ENCODE measurements at places on chromosomes 1 and 21.
A peak's percentile ranks its signal among the peaks of the same experiment; 100 is the strongest.

DNA sequence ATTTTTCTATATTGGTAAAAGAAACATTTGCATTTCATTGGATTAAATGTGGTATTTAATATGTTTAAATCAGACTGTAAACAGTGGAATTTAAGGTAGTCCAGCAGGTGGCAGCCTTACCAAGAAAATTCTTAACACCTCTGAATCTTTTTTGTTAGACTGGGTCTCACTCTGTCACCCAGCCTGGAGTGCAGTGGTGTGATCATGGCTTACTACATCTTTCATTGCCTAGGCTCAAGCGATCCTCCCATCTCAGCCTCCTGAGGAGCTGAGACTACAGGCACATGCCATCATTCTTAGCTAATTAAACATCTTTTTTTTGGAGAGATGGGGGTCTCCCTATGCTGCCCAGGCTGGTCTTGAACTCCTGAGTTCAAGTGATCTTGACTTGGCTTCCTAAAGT lies 98.8 kb downstream of the RABGAP1L start:
- DNase-seq, result peak; percentile 55

- DNase-seq, result no peak
Observed at GRCh38 chr21:34186109-34186719, 112.8 kb downstream of the MRPS6 start.

- DNase-seq, result no peak
Observed at GRCh38 chr1:42935971-42936308, 22.7 kb downstream of the SLC2A1 start.

- no peak for DNase-seq
Observed at GRCh38 chr1:208161005-208161404, 83.2 kb downstream of the PLXNA2 start.

DNA sequence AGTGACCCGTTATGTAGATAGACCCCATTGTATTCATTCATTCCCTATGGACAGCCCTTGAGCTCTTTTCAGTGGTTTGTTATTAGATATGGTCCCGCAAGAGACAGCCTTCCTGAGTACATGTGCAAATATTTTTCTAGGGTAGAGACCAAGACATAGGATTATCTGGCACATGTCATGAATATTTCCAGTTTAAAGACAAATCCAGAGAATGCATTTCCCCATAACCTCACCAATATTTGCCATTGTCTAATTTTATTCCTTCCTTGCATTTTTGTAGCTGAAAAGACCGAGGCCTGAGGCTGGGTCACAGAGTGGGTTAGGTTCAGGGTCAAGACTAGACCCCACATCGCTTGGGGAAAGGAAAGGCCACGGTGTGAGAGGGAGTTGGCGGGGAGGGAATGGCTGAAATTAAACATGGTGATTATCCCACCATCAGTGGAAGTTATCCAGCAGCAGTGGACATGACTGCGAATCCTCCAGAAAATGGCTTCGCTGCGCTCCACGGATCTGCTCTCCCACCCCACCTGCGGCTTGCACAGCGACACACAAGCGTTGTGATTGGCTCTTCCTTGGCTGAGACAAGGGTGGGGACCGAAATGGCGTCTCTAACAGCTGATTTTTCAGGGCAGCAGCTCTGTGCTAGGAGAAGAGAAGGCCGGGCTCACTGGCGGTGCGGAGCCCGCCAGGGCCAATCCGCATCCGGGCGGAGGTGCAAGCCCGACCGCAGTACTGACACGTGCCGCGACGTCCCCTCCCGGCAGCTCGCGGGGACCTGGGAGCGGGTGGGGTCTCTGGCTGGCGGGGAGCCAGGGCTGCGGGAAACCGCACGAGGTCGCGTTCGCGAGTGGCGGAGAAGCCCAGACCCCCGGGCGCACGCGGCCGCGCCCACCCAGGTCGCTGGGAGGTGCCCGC lies 16.1 kb upstream of the STMN1 start:
- DNase-seq, result no peak

DNA sequence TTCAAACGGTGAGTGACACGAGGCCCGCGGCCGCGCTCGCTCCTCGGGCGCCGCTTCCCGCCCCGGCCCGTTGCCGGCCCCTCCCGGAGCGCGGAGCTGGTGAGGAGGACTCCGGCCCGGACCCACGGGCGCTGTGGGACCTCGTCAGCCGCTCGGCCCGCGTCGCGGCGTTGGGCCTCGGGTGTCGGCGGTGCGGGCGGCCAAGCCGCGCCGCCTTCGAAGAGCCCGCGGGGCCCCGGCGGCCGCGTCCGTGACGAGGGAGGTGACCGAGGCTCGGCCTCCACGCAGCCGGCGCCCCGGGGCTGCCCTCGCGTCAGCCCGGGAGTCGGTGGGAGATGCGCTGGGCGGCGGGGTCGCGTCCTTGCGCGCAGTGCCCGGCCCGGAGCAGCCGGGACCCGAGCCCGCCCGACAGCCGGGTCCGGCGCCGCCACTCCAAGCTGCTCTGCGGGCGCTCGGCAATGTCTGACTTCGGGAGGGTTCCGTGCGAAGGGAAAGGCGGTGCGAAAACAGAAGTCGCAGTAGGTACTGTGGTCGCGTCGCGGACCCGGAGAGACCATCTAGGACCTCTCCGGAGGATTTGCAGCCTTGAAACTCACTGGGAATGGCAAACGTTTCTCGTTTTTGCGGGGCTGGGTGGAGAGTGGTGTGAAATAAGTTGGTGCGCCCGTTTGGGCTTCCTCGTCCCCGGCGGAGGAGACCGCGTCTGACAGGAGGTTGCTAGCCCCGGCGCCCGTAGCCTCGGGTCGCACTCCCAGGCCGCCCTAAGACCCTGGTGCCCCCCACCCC lies 829 bp downstream of the SPEN start:
- DNase-seq, result no peak

DNA sequence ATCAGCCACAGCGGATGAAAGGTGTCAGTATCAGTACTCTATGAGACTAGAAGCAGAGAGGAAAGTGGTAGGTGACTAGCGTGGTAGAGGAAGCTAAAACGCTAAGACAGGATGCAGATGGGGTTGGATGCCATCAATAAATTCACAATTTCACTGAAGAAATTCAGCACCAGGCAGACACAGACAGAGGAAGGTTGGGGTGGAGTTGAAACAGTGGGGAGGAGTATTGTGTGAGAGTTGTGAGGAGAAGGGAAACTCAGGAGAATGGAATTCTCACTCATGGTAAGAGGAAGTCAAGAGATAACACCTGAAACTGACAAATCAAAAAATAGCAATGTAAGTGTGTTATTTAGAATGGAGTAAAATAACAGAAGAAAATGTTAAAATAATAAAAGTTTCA lies 208.5 kb upstream of the DAB1 start:
- DNase-seq, result no peak

GRCh38 chr1:78165816-78166215 lies 120.0 kb downstream of the GIPC2 start:
- no peak for DNase-seq

GRCh38 chr21:45151445-45152160 lies 77.2 kb downstream of the ADARB1 start:
- DNase-seq, result no peak

- DNase-seq, result no peak
Observed at GRCh38 chr1:183025010-183025337, 1.8 kb downstream of the LAMC1 start.

DNA sequence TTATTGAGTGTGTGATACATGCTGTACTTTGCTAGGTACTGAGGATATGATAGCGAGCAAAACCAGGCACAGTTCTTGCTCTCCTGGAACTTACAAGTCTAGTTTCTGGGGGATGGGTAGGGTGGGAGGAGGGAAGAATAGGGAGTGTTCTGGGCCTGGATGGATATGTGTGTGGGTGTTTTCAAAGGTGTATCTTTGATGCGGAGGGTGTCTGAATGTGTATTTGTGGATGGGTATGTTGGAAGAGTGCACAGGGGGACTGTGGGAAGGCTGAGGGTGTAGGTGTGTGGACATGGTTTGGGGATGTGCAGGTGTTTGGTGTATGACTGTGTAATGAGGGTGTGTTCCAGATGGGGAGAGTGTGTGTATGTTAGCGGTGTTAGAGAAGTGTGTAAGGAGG lies 4.5 kb upstream of the DPH2 start:
- DNase-seq, result no peak

- DNase-seq, result no peak
Observed at GRCh38 chr1:59266927-59267293, 30.0 kb upstream of the FGGY start.

DNA sequence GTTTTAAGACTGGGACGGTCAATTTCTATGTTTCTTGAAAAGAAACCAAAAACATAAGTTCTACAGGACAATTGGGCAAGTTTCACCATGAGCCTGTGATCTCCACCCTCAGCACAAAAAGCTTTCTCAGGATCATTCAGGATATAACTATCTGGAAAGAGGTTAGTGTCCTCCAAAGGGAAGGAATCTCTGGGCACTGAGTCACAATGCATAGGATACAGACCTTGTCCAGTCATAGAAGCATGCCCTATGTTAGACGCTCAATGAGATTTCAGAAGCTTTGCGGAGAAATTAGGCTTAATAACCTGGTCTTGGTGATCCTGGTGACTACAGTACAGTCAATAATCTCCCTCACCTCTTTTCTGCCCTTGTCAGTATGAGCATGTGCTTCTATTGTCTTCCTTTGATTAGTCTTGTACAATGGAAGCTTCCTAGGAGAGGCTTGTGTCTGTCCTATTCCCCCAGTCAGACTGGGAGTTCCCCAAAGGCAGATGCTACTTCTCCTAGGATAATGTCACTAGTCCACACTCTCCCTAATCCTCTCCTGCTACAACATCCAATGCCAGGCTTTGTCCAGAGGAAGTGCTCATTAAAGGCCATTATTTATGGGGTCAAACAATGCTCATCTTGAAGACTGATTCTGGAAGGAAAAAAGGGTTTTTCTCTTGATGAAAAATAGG lies 97.4 kb downstream of the KCNH1 start:
- DNase-seq, result no peak

GRCh38 chr1:226731257-226731893 lies 7.7 kb downstream of the ITPKB start:
- no peak for DNase-seq

- DNase-seq, result peak; percentile 48
Observed at GRCh38 chr21:34022627-34023335, 50.6 kb upstream of the MRPS6 start.

DNA sequence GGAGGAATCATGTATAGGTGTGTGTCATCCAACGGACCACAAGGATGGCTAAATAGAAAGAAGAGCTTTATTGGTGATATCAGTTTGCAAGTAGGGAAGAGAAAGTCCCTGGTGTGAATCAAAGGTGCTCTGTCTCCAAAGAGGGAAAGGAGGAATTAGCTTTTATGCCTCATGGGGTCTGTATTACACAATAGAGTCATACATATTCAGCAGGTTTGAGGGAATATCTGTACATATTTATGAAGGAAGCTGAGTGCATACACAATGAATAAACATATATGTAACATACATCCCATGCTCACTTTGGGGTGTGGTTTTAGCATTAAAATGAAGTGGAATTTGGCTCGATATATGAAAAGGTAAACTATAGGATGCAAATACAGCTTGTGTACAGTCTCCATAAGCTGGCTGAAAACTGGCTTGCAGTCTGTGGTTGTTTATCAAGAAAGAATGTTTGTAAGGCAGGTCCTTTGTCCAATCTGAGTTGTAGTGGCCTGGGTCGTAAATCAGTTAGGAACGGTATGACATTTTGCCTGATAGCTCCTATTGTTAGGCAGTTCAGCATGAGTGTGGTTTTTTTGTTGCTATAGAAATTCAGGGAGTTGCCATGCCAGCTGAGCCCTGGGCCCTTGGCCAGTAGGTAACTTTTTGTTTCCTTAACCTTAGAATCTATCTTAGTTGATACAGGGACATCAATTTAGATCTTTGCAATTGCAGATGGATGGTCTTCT lies 198.0 kb upstream of the ZP4 start:
- no peak for DNase-seq

GRCh38 chr1:2885001-2885400 lies 83.5 kb upstream of the TTC34 start:
- DNase-seq, result no peak

DNA sequence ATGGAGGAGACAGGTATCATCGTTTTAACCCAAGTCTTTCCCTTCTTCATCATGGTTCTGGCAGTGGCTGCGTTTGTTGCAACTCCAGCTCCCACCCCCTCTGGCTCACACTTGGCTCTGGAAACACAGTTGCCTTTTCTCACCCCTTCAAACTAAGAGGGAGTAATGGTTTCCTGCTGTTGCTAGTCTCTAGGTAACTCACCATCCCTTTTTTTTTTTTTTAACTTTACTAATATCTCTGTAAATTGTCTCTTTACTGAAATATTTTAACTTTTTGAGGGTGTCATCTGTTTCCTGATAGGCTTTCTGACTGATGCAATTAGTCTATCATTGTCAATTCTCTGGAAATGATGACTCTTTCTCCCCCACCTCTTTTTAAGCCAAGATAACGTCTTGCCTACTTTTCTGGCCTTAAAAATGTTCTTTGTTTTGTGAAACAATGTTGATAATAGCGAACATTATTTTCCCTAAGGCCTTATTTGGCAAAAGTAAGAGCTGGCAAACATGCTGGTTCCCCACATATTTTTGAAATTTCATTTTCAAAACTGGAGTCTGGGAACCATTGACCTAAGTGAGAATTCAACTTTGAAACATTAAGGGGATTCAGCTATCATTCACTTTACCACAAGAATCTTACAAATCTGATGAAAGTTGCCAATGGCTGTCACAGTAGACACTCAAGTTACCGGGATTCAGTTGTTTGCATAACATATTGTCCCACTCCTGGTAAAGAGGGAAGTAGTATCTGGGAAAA lies 85.3 kb downstream of the LEPR start:
- no peak for DNase-seq

GRCh38 chr1:116382857-116383483 lies 9.9 kb downstream of the ATP1A1 start:
- DNase-seq, result no peak

GRCh38 chr1:156876281-156876680 lies 15.6 kb downstream of the NTRK1 start:
- DNase-seq, result no peak

GRCh38 chr1:176885341-176885740 lies 279.2 kb downstream of the ASTN1 start:
- no peak for DNase-seq

- DNase-seq, result no peak
Observed at GRCh38 chr1:105492921-105493320, 1563.6 kb upstream of the PRMT6 start.

DNA sequence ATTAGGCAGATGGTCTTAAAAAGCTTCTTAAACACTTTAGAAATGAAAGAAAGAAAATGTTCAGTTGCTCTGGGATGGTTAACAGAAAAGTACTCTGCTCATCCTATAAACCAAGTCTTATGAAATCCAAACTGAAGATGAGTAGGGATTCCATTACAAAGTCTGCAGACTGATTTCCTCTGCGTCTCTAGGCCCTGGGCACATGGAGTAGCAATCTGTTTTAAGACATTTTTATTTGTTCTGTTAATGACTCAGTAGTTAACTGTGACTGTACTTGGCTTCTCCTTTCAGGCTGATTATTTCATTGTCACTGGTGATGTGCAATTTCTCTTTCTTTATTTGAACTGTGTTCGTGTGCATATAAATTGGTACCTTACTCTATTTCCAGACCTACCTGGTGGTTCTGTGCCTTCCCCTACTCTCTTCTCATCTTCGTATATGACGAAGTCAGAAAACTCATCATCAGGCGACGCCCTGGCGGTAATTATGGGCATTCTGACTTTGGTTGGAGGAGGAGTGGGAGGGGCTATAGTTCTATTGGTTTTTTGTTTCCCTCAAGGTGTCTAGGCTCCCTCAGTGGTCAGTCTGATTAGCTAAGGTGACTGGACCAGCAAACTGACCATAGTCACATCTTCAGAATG lies 30.6 kb downstream of the ATP1A1 start:
- no peak for DNase-seq

All from KG1 (cell line).